Peyer's patch (tissue), 4 donors: ENCODE measurements at places on chromosomes 13 and 19. TPM values are rescaled to one million over a fixed set of nuclear protein-coding genes. Genes with fewer than 3 reads are reported as not detected.

- DNase-seq: no peak
Measured at GRCh38 chr19:5762608-5763217, 21.8 kb downstream of the PRR22 start.

DNA sequence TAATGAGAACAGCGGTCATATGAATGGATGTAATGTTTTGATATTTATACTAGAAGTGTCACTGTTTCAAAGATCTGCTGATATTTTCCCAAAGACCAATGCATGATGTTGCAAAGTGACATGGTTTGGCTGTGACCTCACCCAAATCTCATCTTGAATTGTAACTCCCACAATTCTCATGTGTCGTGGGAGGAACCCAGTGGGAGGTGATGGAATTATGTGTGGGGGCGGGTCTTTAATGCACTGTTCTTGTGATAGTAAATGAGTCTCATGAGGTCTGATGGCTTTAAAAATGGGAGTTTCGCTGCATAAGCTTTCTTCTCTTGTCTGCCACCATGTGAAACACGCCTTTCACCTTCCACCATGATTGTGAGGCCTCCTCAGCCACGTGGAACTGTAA lies 98.3 kb downstream of the AKAP11 start:
- DNase-seq: no peak

- no peak for DNase-seq
Measured at GRCh38 chr19:5829567-5830310, 9.8 kb downstream of the FUT6 start.

- DNase-seq: no peak
Measured at GRCh38 chr13:95235974-95236373, 65.3 kb downstream of the ABCC4 start.

The FGF21 gene
- not detected for total RNA-seq

The ZNF345 gene
- 19.8 TPM for total RNA-seq
